ENCODE measurements at places on chromosomes 3 and 15. TPM values are rescaled to one million over a fixed set of nuclear protein-coding genes. Genes with fewer than 3 reads are reported as not detected.
A peak's percentile ranks its signal among the peaks of the same experiment; 100 is the strongest.

DNA sequence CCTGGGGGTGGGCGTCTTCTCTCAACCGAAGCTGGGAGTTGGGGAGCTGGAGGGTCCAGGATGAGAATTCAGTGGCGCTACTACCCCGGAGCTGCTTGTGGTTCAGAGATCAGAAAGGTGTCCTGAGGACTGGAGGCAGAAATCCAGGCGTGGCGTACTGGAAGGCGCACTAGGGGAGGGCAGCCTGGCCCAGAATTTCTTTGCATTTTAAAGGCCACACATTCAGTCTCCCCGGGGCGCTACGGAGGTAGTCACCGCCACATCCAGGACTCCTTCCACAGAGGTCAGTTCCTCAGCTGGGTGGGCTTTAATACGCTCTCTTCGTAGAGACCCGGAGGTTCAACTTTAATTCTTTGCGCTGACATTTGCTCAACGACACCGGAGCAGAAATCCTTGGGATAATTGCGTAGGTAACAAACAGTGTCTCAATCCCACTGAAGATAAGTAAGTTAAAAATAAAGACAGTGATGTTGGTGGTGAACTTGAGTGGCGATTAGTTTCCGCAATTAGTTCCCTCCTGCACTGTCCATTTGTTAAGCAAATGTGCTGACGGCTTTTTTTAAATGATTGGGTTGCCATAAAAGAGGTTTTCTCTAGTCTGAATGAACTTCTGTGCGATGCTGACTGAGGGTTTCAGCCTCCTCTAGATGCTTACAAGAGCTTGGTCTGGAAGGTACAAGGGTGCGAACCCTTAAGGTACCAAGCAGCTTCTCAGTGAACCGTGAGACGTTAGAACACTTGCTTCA, 535 bp downstream of the MCTP2 start:
- DNase-seq: no peak

GRCh38 chr15:47367726-47368390, 349.4 kb upstream of the SEMA6D start:
- no peak for DNase-seq

GRCh38 chr3:51501833-51502561, 2.2 kb upstream of the DCAF1 start:
- peak; percentile 83 for DNase-seq

DNA sequence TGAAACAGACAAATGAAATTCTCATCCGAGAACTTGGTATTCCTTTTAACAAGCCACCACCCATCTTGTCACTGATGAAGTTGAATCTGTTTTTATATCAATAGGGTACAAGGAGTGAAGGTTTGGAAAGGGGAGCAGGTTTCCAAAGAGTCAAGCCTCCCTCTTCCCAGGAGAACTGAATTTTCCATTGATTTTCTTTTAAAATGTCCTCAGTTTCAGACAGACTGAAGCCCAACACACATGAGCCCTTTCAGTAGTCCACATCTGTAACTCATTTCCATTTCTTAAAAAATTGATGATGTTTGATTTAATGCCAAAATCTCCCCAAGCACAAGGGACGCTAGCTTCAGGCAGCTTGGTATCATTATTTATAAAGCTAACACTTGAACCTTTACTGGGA, 187.7 kb downstream of the FOXB1 start:
- no peak for DNase-seq

- DNase-seq: no peak
Measured at GRCh38 chr3:47323431-47324277, 40.9 kb downstream of the KLHL18 start.

- DNase-seq: peak; percentile 71
Measured at GRCh38 chr15:89179966-89180875, 41.2 kb downstream of the RLBP1 start.

GRCh38 chr3:47578119-47578632, 489 bp downstream of the CSPG5 start:
- DNase-seq: peak; percentile 38

GRCh38 chr3:14430706-14431451, 28.5 kb downstream of the SLC6A6 start:
- no peak for DNase-seq

DNA sequence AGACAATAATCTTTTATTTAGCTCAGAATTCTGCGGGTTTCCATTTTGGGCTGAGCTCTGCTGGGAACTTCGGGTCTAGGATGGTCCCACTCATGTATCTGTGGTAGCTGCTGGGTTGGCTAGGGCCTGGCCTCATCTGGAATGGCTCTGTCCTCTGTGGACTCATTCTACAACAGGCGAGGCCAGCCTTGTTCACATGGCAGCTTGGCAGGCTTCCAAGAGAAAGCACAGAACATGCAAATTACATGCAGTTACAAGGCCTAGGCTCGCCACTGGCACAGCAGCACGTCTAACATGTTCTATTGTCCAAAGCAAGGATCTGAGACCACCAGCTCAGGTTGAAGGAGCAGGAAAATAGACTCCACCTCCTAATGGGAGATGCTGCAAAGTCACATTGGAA, 431.4 kb downstream of the PDCD6IP start:
- DNase-seq: no peak

DNA sequence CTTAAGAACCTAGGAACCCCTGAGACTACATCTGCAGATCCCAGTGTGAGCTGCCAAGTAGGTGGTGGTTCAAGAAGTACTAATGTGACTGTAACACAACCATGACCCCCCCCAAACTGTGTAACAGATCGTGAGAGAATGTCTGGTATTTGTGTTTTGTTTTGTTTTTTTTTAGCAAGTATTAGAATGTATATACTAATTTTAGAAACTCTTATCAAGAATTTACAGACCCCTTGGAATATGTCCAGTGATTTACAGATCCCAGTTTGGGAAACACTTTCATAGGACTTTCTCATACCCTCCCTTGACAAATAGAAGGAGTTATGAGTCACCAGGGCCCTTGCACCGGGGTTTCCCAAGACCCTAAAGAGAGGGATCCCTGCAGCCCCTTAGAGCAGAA, 79.8 kb downstream of the SEMA5B start:
- DNase-seq: no peak

DNA sequence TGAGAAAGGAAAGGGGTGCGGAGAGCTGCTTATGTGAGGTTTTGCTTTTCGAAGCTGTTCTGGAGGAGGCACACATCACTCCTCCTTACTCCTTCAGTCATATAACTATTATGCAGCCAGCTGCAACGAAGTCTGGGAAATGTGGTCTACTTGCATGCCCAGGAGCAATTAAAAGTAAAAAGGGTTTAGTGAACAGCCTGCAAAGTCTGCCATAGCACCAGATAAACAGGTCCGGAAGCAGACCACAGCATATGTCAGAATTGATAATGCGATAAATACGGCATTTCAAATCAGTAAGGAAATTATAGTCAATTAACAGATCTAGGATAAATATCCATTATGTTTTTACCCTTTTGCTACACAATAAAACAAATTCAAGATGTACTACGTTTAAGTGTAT, 99.5 kb downstream of the POLR2M start:
- DNase-seq: no peak

DNA sequence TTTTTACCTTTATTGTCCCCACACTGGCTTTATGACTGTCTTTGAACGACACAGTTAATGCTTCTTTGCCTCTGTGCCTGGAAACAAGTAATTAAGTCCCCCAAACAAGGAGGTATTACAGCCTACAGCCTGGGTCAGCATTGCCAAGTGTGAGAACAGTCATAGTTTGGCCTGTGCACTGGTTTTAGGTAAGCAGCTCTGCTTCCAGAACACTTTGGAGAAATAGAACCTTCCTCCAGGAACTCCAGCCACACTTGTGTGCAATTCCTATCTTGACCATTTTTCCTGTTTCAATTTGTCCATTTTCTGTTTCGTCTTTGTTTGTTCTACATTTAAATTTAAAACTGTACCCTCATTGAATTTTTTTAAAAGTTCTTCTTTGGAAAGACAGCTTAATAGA, 568.2 kb downstream of the TUSC7 start:
- DNase-seq: no peak

- no peak for DNase-seq
Measured at GRCh38 chr15:49890689-49891088, 228.3 kb downstream of the ATP8B4 start.

DNA sequence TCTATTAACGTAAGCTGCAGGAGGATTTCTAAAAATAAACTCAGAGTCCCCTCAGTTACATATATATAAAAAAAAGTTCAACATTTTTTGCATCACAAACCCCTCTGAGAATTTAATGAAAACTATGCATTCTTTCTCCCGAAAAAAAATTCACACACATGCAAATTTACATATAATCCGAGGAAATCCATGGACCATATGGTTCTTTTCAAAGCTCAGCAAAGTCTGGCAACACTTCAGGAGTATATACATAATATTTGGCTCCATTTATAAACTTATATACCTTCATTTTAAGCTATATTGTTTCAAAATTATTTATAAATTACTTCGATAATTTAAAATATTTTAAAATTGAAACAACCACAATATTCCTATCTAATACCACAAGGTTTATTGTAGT, 140.7 kb upstream of the PLXND1 start:
- DNase-seq: no peak

GRCh38 chr3:5116538-5116937, 5.6 kb upstream of the ARL8B start:
- no peak for DNase-seq

DNA sequence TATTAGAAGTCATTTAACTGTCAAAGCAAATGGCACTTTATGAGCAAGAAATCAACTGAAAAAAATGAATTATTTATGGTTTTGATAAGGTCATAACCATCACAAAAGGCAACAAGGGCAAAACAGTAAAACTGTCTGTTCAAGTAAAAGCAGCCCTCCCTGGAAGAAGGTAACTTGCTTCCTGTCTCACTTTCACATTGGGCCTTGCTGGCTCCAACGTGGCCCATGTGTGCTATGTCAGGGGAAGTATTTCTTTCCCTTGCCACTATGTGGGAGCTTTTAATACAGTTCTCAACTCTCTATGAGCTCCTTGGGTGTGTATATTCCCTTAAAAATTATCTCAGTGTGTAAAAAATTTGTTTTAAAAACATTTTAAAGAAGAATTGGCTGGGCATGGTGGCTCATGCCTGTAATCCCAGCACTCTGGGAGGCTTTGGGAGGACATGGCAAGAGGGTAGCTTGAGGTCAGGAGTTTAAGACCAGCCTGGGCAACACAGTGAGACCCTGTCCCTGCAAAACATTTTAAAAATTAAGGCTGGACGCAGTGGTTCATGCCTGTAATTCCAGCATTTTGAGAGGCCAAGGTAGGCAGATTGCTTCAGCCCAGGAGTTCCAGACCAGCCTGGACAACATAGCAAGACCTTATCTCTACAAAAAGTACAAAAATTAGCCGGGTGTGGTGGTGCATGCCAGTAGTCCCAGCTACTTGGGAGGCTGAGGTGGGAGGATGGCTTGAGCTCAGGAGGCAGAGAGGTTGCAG, 45.2 kb upstream of the TJP1 start:
- no peak for DNase-seq

DNA sequence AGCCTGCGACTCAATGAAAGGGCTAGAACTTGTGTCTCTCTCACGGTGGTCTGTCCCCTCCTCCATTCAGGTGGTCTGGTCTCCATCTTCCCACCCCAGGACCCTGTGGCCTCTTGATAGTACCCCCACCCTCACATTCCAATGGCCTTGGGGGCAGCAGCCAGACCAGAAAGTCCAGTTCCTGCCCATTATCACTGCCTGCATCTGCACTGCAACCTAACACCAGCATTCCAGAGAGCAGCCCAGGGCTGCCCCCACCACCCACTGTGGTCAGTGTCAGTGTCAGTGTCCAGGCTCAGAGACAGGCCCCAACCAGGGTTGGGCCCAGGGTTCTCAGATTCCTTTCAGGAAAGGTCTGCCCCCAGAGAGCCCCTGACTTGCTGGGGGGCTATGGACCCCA, 12.6 kb downstream of the IGDCC3 start:
- DNase-seq: no peak

DNA sequence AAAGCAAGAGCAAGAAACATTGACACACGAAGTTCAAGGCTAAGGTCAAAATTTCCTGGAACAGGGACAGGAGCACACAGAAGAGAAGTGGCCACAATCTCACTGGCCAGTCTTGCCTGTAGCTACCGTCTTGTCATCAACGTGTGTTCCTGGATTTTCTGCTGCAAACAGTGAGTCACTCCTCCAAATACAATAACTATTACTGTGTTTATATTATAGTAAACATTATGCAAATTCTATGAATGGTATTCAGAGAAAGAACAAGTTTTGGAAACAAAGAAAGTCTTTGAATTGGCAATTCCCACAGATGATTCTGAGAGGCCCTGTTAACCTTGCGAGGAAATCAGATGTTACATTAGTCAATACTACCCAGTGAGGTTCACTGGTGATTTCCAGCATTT, 220.5 kb downstream of the FAM43A start:
- DNase-seq: no peak

GRCh38 chr3:186442162-186442561, 80.1 kb upstream of the DGKG start:
- no peak for DNase-seq

GRCh38 chr3:53513556-53514190, 19.3 kb downstream of the CACNA1D start:
- DNase-seq: no peak

- no peak for DNase-seq
Measured at GRCh38 chr3:52159503-52159902, 5.3 kb upstream of the POC1A start.

DNA sequence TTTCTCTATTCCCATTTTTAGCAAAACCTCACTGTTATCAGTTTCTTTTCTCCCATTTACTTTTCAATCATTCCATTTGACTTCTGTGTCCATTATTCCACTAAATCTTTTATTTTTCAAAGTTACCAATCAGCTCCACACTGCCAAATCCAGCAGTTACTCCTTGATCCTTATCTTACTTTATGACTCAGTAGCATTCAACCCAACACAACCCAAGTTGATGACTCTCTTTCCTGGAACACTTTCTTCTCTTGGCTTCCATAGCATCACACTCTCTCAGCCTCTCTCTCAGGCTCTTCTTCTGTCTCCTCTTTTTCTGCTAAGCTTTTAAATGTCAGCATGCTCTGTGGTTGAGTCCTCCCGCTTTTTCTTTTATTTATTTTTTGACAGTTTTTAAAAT, 36.3 kb downstream of the RASGRP1 start:
- no peak for DNase-seq

GRCh38 chr15:63212050-63213004, 22.9 kb downstream of the RAB8B start:
- no peak for DNase-seq

GRCh38 chr3:151768393-151768930, 34.7 kb downstream of the AADACL2 start:
- no peak for DNase-seq

GRCh38 chr15:99929266-99929665, 196.0 kb upstream of the LYSMD4 start:
- DNase-seq: no peak

- no peak for DNase-seq
Measured at GRCh38 chr15:77557144-77557543, 75.6 kb downstream of the LINGO1 start.

CELF6 gene
- total RNA-seq: 0.37 TPM

MLF1 gene
- 1.2 TPM for total RNA-seq

MYO5A gene
- 14.0 TPM for total RNA-seq

ARPP19 gene
- total RNA-seq: 103 TPM

RPSA gene
- total RNA-seq: 2,574 TPM

SLC22A13 gene
- total RNA-seq: 0.11 TPM

ABHD2 gene
- 44.9 TPM for total RNA-seq

TMEM41A gene
- 9.4 TPM for total RNA-seq

CYP8B1 gene
- not detected for total RNA-seq

TMEM207 gene
- total RNA-seq: not detected

DNAJB8 gene
- total RNA-seq: not detected

RAB8B gene
- 157 TPM for total RNA-seq

CPEB1 gene
- not detected for total RNA-seq

GABRR3 gene
- not detected for total RNA-seq

WNT5A gene
- total RNA-seq: not detected

ZCWPW2 gene
- not detected for total RNA-seq

SEMA5B gene
- total RNA-seq: not detected

SST gene
- not detected for total RNA-seq

GPR62 gene
- total RNA-seq: not detected

DISP2 gene
- total RNA-seq: 0.06 TPM
